ENCODE measurements at places on chromosomes 11 and 22.

GRCh38 chr22:48448821-48449220 is 1378.9 kb downstream of the BRD1 start:
- DNase-seq, result no peak

GRCh38 chr11:2566223-2567025 is 121.6 kb downstream of the KCNQ1 start:
- no peak for DNase-seq

DNA sequence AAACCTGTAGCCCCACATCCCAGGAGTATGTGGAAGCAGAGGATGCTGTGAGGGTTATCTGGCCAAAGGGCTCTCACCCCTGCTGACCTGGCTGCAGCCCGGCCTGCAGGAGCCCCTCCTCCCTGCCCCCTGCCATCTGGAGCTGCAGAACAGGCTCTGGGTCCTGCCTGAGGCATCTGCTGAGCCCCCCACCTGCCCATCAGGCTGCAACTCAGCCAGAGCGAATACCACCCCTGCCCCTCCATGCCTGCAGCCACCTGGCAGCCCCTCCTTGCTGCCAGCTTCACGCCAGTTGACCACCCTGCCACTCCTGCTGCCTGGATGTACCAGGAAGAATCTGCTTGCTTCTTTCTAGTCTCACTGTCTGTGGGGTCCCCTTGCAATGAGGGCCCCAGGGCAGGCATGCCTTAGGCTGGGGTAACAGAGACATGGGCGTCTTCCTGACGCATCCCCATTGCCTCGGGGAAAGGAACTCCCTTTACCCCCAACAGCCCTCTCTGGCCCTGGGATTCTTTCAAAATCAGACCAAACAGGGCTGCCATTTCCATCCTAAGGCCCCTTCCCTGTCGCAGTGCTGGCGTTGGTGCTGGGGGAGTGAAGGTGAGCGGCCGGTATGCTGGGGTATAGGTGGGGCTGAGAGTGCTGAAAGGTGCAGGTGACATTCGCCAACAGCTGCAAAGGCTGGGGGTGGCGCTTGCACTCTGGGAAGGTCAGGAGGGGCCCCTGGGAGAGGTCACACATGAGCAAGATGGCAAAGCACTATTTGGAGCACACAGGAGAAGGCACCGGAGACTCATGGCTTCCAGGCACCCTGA is 1334.6 kb downstream of the TBC1D22A start:
- DNase-seq, result no peak

DNA sequence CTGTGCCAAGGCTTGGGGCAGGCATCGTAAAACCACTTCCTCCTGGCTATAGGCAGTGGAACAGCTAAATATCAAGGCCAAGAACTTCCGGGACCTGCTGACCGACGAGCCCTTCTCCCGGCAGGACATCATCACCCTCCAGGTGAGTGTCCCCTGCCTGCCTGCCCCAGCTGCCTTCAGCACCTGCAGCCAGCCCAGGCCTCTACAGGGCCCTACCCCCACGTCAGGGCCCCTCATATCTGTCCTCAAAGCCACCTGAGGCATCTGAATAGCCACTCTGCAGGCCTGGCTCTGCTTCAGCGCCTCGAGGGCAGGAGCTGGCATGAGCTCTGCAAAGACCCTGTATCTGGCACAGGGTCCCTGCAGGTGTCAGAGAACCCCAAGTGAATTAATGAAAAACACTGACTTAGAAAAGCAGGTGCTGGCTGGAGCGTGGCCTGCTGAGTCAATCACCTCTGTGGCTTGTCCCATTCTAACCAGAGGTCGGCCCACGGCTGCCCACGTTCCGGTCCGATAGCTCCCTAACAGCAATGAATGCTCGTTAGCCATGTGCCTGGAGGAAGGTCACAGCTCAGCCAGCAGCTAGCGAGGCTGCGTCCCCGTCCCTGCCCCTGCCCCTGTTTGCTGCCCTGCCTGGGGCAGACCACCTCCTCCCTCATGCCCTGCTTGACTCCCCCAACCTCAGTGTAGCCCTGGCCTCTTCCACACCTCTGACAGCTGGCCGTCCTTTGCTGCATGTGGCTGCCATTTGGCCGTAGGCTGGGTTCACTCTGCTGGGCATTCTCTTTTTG is 16.8 kb downstream of the PPIL2 start:
- no peak for DNase-seq

GRCh38 chr11:74673693-74674360 is 57.4 kb downstream of the CHRDL2 start:
- no peak for DNase-seq

All from stimulated activated CD8-positive, alpha-beta memory T cell treated with anti-CD3 and anti-CD28 coated beads, Interleukin-7, amount 100 ng/mL, for 1 hour (primary cell).